IMR-90 (cell line): ENCODE measurements at places on chromosomes 16 and 17. TPM values are rescaled to one million over a fixed set of nuclear protein-coding genes. Genes with fewer than 3 reads are reported as not detected.

ITGB4 gene
- total RNA-seq = under 0.01 TPM in 1 of 2 replicates, not detected in the other

SLC25A11 gene
- total RNA-seq = 30.8 and 35.0 TPM in 2 replicates

ARL16 gene
- total RNA-seq = 42.8 and 51.1 TPM in 2 replicates

MAP2K6 gene
- 3.6 and 5.7 TPM in 2 replicates for total RNA-seq

CD7 gene
- not detected in 2 replicates for total RNA-seq
